ENCODE measurements at places on chromosomes 12 and 14. TPM values are rescaled to one million over a fixed set of nuclear protein-coding genes. Genes with fewer than 3 reads are reported as not detected.
A peak's percentile ranks its signal among the peaks of the same experiment; 100 is the strongest.

The B4GALNT1 gene
- total RNA-seq, result 1.9 TPM

The AKAP3 gene
- 8.1 TPM for total RNA-seq

The APOF gene
- total RNA-seq, result 0.30 TPM

The RHOJ gene
- 0.77 TPM for total RNA-seq

The DDX51 gene
- 14.0 TPM for total RNA-seq

The OR4Q3 gene
- total RNA-seq, result not detected

The KRT73 gene
- total RNA-seq, result not detected

The FAM186B gene
- total RNA-seq, result 3.0 TPM

The OTOGL gene
- 8.0 TPM for total RNA-seq

The TGM1 gene
- 0.92 TPM for total RNA-seq

The KRT77 gene
- total RNA-seq, result 0.09 TPM

The CMTM5 gene
- 0.46 TPM for total RNA-seq

The PTCSC3 gene
- not detected for total RNA-seq

The GDF3 gene
- 49.4 TPM for total RNA-seq

The SYNDIG1L gene
- total RNA-seq, result 0.71 TPM

DNA sequence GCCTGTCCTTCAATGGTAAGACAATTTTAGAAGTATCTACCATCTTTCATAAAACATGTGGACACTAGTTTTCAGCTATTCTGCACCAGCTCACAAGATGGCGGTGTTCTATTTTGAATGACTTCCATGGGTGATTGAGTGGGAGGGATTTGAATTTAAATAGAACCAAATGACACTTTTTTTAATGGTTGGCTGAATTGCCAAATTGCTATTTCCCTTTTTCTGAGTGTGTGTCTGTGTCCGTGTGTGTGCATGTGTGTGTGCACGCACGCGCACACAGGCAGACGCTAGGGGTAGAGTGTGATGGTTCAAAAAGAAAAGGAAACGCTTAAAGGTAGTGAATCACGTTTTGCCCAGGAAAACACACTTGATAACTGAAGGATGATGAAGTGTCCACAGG, 362.6 kb downstream of the DAD1 start:
- no peak for ATAC-seq

- no peak for ATAC-seq
Observed at GRCh38 chr14:103109535-103110441, 13.5 kb upstream of the TNFAIP2 start.

- ATAC-seq, result no peak
Observed at GRCh38 chr14:105894978-105895881, 368.8 kb downstream of the TMEM121 start.

DNA sequence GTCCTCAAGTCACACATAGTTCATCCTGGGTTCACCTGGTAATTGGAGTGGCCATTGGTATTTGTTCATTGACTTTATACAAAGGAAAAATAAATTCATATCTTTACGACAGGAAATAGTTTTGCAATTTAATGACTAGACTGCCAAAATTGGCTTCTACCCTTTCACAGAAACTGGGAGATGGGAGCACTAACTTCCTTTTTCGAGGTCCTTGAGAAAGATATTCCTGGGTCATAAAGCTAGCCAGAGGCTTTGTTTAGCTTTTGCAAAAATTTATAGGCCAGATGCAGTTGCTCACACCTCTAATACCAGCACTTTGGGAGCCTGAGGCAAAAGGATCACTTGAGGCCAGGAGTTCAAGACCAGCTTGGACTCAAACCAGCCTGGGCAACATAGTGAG, 10.2 kb upstream of the OR11G2 start:
- no peak for ATAC-seq

GRCh38 chr12:32031109-32031508, 71.9 kb downstream of the RESF1 start:
- peak; percentile 57 for ATAC-seq

GRCh38 chr12:111467092-111467856, 61.6 kb downstream of the SH2B3 start:
- peak; percentile 56 for ATAC-seq

DNA sequence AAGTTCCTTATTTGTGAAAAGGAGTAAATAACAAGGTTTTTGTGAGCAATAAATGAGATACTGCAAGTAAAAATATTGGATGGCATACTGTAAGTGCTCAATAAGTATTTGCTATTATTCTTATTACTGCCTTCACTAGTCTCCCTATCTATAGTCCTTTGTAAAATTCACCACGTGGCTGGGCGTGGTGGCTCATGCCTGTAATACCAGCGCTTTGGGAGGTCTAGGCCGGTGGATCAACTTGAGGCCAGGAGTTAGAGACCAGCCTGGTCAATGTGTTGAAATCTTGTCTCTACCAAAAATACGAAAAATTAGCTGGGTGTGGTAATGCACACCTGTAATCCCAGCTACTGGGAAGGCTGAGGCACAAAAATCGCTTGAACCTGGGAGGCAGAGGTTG, 18.6 kb upstream of the CALM1 start:
- ATAC-seq, result no peak

DNA sequence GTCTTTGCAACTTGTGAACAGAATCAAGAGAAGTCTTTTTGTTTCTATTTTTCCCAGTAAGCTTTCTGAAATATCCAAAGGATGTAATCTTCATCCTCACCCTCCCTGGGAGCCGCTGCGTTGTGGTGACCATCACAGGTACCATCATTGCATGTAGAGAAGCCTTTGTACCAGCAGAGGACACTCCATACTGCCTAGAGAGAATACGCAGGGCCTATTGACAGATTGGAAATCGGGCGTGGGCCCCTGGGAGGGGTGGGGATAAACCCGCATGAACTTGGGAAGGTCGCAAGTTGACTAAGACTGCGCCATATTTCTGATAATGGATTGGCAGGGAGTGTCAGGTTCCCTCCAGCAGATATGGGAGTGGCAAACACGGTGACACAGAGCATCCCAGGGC, 12.7 kb downstream of the KRT1 start:
- no peak for ATAC-seq

DNA sequence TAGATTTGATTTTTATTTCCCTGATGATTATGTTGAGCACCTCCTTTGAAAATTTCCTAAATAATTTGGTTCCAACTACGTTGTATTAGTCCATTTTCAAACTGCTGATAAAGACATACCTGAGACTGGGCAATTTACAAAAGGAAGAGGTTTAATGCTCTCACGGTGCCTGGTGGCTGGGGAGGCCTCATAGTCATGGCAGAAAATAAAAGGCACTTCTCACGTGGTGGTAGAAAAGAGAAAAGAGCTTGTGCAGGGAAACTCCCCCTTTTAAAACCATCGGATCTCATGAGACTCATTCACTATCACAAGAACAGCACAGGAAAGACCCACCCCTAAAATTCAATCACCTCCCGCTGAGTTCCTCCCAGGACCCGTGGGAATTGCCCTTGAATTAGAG, 372.3 kb downstream of the RPL10L start:
- ATAC-seq, result no peak

- ATAC-seq, result no peak
Observed at GRCh38 chr14:19828314-19828713, 24.7 kb downstream of the OR4N2 start.

DNA sequence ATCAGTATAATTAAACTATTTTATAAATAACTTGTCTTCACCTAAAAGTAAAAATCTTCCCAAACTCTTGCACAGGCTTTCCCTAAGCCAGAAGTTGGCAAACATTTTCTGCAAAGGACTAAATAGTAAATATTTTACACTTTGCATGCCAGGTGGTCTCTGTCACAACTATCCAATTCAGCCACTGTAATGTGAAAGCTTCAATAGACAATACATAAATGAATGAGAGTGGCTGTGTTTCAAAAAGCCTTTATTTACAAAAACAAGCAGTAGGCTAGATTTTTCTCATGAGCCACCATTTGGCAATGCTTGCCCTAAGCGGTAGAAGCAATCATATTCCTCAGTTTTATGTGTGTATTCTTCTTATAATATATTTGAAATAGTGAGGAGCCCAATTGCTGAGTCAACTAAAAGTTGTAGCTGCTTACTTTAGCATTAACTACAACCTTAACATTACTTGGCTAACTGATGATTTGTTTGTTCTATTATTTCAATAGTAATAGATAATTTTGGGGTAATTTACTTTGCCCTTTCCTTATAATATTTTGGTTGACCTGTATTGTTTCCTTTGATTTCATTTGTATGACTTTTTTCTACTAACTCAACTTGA, 236.0 kb upstream of the SYT1 start:
- ATAC-seq, result no peak

- ATAC-seq, result no peak
Observed at GRCh38 chr12:111406474-111407376, 1.0 kb downstream of the SH2B3 start.

GRCh38 chr14:21302013-21302835, 22.3 kb downstream of the RPGRIP1 start:
- ATAC-seq, result no peak

- ATAC-seq, result no peak
Observed at GRCh38 chr12:111316671-111317070, 52.2 kb downstream of the PHETA1 start.

GRCh38 chr12:19759227-19759626, 319.9 kb downstream of the AEBP2 start:
- peak; percentile 86 for ATAC-seq

DNA sequence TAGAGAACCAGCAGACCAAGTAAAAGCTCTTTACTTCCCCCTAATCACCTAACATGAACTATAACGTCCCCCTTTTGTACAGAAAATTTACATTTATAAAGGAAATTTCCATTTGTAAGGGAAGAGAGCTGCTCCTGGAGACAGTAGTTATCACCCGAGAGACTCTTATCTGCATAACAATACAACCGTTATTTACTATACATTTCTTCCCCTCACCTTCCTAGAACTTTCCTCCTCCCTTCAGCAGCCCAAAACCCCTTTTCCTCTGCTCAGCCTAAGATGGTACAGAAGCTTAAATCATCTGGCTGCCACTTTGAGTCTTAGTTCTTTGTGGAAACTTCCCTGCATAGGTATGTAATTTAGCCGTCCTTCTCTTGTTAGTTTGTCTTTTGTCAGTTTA, 40.4 kb upstream of the ETV6 start:
- ATAC-seq, result no peak

DNA sequence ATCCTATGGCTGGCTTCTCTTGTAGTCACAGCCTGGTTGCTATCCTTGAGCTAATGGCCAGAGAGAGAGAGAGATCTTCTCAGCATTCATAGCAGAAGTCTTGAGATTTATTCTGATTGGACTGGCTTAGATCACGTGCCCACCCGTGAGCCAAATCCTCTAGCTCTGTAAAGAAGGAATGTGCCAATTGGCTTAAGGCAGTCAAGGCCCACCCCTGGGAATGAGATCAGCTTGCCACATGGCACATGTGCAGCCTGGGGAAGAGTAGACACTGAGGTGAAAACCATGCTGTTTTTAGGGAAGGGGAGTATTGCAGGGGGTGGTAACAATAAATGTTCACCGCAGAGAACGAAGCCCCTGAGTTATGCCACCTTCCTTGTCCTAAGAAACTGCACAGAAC, 36.3 kb downstream of the PLEKHG7 start:
- ATAC-seq, result no peak

DNA sequence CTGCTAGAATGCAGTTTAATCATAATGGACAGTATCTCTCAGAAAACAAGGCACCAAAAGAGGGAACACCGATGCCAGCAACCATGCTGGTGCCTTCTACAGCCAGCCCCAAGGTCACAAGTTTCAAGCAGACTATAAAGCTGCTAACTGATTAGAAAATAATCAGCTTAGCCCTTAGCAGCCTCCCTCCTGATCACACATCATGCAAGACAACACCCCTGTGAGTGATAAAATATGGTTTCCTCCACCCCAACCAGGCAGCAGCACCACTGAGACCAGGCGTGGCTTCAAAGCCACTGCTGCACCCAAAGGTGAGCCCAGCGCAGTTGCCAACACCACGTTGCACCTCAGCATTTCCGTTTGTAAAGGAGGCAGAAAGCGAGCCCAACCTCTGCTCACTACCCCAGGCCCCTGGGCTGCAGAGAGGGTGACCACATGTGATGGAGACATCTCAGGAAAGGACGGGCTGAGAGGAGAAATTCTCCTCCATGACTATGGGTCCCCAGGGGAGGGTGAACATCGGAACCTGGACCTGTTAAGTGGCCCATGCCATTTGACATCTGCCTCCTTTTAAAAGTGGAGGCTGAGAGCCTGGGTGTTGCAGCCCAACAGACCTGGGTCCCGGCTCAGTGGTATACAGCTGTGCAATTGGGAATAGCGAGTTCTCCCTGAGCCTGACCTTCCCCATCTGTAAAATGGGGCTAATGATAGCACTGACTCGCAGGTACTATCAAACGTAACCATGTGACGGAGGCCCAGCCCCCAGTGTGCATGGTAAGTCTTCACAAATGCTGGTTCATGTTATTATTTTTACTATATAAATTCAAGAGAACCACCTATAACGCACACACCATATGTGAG, 11.5 kb downstream of the ZFP36L1 start:
- ATAC-seq, result no peak

- no peak for ATAC-seq
Observed at GRCh38 chr12:70449753-70450341, 83.8 kb downstream of the KCNMB4 start.

- no peak for ATAC-seq
Observed at GRCh38 chr14:73861073-73861472, 9.4 kb downstream of the PTGR2 start.

GRCh38 chr12:92133795-92134637, 11.6 kb downstream of the BTG1 start:
- peak; percentile 28 for ATAC-seq

DNA sequence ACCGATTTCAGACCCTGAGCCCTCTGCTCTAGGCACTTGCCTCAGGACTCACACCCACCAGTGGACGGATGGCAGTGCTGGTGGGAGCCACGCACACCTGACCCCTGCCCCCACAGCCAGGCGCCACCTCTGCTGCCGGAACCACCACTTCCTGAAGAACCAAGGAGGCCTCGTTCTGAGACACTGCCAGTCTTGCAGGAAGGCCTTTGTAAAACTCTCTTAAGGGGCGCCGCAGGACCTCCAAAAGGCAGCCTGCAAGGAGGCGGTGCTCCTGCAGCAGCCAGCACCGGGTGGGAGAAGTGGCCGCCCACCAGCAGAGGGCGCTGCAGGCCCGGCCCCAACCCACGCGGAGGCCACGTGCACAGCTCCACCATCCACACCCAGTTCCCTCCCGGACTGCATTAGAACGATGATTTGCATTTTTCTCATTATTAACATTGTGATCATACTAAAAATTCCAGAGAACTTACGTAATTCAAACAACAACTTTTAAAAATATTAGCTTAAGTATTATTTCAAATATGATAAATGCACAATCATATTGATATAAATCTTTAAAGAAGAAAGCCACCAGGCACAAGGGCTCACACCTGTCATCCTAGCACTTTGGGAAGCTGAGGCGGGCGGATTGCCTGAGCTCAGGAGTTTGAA, 12.8 kb downstream of the STX2 start:
- peak; percentile 92 for ATAC-seq

GRCh38 chr12:126772171-126772864, 1494.7 kb upstream of the TMEM132C start:
- no peak for ATAC-seq

DNA sequence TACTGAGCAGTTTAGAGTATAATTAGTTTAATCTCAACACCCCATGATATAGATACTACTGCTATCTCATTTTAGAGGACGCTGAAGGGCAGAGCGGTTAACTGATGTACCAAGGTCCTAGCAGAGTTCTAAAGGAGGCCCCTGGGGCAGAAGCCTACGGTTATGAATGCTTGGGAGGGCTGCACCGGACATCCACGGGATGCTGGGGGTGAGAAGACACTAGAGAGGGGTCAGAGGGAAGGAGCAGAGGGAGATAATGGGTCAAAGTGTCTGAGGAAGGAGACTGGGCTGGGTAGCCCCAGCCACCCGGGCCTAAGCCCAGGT, 1.6 kb upstream of the ACTR6 start:
- ATAC-seq, result no peak

GRCh38 chr12:124837958-124838803, 25.5 kb downstream of the SCARB1 start:
- ATAC-seq, result peak; percentile 90

- no peak for ATAC-seq
Observed at GRCh38 chr12:110179291-110179690, 55.1 kb downstream of the IFT81 start.

Data from motor neuron (in vitro differentiated cells).